ENCODE measurements at places on chromosomes 2 and 18.

DNA sequence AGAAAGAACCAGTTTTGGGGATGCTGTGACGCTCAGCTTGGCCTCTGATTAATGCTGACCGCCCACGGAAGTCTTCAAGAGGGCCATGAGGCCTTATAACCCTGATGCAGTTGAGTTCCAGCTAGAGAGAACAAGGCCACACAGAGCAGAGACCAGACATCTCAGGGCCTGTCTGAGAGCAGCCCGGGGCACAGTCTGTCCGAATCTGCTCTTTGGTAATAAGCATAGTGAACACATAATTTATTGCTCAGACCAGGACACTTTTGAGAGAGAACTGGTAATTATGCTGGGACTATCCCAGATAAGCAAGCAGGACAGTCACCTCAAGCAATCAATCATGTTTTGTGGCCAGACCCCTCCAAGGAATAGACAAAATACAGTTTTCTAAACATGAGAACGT is 68.5 kb downstream of the STPG4 start:
- no peak for DNase-seq

- no peak for DNase-seq
Measured at GRCh38 chr2:77579076-77579769, 57.0 kb upstream of the LRRTM4 start.

GRCh38 chr18:26429535-26430226 is 118.7 kb downstream of the KCTD1 start:
- no peak for DNase-seq

DNA sequence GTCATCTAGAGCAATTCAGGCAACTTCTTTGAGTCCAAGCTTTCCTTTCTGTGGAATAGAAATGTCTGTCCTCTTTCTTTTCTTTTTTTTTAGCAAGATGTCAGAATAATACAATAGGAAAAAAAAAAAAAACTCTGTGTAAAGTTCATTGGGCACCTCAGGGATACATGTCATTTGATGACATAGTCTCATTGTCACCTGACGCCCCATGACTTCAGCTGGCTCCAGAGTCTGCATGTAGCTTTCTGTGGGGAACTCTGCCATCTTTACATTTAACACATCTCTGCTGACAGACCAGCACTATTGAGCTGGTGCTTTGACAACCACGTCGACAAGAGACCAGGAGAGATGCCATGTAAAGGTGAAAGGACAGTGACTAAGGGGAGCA is 172.5 kb upstream of the KLF7 start:
- DNase-seq, result no peak

- DNase-seq, result no peak
Measured at GRCh38 chr2:118112771-118113334, 24.6 kb downstream of the INSIG2 start.

GRCh38 chr2:907706-908105 is 42.9 kb upstream of the SNTG2 start:
- DNase-seq, result no peak

GRCh38 chr2:201769666-201770373 is 10.9 kb downstream of the ALS2 start:
- DNase-seq, result no peak

GRCh38 chr18:56799756-56800155 is 148.6 kb downstream of the WDR7 start:
- DNase-seq, result no peak

DNA sequence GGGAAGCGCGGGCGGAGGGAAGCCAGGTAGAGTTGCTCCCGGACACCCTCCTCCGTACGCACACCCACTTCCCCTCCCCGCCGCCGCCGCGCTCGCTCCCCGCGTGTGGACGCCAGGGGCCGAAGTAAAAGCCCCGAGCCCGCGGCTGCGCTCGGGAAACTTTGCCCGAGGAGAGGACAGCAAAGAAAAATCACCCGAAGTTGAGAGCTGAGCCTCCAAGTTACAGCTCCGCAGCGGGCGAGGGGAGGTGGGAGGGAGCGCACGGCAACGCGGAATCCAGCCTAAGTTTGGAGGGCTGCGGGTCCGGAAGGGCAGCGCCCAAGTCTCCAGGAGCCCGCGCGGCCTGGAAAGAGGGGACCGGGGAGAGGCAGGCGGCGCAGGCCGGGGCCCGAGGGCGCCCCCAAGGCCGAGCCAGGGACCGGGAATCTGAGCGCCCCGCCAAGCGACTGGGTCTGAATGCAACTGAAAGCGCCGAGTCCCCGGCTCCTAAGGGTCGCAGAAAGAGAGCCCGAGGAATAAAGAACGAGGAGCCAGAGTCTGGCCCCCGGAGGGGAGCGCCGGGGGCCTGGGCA is 706 bp upstream of the BCL11A start:
- no peak for DNase-seq

DNA sequence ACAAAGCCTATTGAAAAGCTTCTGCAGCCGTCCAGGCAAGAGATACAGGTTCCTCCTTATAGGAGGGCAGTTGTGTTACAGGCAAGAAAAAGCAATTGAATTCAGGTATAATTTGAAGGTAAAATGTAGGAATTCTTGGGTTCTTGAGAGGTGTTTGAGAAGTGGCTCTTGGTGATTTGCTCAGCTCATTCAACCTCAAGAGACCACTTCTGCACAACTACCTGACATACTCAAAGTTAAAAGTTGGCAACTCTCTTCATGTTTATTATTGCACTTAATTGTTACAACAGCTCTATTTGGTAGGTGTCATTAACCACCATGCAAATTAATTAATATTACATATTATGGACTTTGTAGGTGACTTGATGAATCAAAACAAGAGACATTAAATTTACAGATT is 753.2 kb downstream of the ADCYAP1 start:
- DNase-seq, result no peak

DNA sequence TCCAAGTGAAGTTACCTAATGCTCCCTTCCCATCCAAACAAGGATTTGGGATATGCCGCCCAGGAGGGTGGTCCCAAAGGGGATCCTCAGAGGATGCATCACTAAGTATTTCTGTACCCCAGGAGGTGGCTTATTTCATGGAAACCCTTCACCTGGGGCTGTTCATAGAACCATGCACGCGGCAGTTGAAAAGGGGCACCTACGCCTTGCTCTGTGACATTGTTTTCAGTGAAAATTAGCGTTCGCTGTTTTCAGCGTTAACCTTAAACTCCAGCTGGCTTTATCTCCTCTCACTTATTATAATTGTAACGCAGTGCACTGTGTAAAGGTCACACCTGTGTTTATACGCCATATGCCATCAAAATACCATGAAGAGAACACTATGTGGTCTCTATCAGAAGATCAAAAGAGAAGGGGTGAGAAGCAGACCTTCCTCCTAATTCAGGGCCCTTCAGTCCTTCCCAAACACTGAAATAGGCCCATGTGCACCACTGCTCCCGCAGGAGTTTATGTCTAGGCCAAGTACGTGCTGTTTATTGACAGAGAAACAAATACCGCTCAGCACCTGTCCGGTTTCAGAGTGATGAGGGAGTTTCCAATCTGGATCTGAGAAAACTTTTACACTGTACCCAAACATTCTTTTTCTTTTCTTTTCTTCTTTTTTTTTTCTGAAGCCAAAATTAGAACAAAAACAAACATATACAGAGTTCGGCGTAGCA is 162.1 kb downstream of the BCL2 start:
- DNase-seq, result no peak

DNA sequence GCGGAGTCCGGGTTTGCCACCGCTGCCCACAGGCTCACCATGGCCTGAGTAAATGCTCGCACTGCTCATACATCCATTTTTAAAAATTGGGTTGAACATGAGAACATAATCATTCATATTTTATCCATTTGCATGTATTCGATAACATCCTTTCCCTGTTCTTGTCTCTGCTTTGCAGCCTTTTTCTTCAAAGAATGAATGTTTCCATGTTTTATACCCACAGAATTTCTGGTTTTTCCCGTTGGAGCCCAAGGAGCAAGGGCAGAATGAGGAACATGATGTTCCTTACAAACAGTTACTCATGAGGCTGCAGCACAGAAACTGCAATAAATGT is 146.5 kb downstream of the CCDC74A start:
- DNase-seq, result no peak
